Adrenal gland (tissue), 19 donors: ENCODE measurements at places on chromosomes 11 and 22. TPM values are rescaled to one million over a fixed set of nuclear protein-coding genes. Genes with fewer than 3 reads are reported as not detected.
A peak's percentile ranks its signal among the peaks of the same experiment; 100 is the strongest.

DNA sequence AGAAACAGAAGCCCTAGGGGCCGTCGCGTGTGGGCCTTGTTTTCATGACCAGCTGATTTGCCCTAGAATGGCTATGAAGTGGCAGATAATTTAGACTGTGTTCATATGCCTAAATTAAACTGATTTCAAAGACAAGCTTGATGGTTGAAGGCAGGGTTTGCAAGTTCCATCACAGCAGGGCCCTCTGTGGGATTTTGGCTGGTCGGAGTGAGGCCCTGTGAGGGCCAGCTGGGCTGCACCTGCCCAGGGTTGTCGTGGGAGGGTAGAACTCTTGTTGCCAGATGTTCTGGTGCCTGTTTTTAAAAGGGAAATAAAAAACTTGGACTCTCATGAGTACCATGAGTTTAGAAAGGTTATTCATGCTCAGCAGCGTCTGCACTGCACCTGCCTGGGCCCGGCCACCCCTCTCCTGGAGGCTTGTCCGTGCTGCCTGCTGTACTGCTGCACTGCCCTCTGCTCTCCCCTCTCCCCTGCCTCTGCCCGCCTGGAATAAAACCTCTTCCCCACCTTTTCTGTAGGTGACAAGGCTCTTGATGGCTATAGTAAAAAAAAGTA, 44.1 kb downstream of the AP2A2 start:
- no peak for DNase-seq

DNA sequence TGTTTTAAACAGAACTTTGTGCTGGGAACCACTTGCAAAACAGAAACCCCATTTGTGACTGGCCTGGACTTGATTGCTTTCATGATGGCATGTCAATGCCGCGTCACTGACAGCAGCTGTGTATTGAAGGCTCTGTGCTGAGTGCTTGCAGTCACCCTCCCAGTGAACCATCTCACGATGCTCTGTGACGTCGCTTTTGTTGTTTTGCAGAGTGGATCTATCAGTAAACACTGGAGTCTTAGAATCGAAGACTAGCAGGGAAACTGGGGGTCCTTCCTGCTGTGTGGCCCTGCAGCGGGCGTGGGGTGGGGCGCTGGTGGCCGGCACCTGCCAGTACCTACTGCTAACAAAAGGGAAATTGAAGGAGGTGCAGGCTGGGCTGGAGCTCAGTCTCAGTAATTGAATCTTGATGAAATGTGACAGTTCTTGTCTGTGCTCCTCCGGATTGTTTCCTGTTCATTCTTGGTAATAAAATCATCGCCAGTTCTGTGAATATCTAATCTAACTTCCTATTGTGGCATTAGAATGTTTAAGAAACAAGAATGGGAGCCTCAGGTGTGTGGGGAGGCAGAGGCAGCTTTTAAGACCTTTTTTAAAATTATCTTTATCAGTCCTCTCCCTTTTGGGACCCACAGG, 50.5 kb upstream of the PARVG start:
- DNase-seq = no peak

- DNase-seq = peak; percentile 74
Measured at GRCh38 chr11:10858439-10859325, 829 bp upstream of the ZBED5 start.

DNA sequence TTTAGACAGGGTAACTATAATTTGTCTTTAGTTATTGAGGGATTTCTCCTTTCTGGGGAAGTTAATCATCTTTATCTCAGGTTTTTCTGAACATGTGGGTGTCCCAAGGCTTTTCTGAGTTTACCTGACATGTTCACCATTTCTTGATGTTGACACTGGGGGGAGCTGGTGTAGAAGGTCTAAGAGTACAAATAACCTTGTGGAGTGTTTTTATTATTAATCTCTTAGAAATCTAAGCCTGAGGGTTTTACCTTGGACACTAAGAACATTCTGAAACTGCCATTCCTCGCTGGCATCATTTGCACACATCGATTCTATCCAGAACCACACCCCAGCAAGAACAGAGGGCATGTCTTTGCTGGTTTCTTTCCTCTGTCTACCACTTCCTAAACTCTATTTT, 15.6 kb upstream of the C11orf91 start:
- DNase-seq = no peak

- DNase-seq = no peak
Measured at GRCh38 chr22:37318364-37319109, 36.2 kb downstream of the CYTH4 start.

DNA sequence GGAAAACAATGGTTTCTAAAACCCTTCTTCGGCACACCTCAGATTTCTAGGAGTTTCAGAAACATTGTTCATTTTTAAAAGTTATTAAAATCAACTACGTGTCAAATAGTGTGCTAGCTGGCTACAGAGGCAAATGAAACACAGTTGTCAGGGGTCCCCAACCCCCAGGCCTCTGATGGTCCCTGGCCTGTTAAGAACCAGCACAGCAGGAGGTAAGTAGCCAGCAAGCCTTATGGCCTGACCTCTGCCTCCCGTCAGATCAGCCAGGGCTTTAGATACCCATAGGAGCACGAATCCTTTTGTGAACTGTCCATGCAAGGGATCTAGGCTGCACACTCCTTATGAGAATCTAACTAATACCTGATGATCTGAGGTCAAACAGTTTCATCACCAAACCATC, 648.2 kb downstream of the FAM181B start:
- DNase-seq = no peak

DNA sequence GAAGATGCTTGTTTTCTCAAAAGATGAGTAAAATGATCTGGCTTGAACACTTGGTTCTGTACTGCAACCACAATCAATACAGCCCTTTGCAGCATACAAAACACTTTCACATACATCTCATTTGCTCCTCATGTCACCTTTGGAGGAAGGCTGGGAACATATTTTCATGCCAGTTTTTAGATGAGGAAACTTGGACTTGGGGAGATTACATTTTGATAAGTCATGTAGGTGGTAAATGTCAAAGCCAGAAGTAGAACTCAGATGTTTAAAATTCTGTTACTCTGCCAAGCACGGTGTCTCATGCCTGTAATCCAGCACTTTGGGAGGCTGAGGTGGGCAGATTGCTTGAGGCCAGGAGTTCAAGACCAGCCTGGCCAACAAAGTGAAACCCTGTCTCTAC, 121.8 kb downstream of the MICAL2 start:
- no peak for DNase-seq

The PRR33 gene
- not detected for total RNA-seq

DNA sequence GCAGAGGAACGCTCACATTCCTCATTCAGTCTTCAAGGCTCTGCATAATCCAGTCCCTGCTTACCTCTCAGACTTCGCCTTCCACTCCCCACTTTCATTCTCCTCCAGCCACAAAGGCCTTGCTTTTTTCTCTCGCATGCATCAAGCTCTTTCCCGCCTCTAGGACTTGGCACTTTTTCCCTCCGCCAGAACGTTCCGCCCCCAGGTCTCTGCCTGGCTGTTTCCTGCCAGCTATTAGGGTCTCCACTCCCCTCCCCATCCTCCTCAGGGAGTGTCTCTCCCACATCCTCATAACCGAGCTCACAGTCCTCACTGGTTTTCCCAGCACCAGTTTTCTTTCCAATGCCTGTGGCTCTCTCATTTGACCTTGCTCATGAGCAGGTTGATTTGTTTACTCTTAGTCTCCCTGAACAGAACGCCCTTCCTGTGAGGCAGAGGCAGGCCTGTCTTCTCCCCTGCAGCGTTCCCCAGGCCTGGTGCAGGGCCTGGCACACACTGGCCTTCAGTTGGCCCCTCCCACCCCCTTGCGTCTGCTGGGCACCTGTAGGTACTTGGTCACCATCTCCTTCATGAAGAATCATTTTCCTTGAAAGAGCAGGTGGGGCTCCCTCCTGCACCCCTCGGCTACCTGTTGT, 75.2 kb downstream of the RTL6 start:
- no peak for DNase-seq

The CATSPER1 gene
- total RNA-seq = 0.41 TPM

GRCh38 chr11:122342089-122342744, 226.2 kb upstream of the BLID start:
- no peak for DNase-seq

The RAB3IL1 gene
- total RNA-seq = 20.8 TPM

DNA sequence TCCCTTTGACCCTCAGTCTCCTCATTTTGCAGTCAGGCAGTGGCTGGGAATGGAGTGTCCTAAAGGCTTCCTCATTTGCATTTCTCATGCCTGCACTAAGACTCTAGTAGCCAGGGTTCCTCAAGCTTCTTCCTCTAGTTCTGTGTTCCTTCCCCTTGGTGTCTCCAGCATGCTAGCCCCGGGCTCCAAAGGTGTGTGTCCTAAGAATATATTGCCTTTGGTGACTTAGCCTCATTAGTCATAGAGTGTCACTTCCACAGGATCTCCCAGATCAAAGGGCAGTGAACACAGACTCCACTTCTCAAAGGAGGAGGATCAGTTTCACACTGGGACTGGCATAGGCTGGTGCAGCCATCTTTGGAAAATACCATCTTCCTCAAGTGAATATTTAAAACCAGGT, 21.4 kb upstream of the ACER3 start:
- no peak for DNase-seq

The GLB1L3 gene
- total RNA-seq = 0.25 TPM

DNA sequence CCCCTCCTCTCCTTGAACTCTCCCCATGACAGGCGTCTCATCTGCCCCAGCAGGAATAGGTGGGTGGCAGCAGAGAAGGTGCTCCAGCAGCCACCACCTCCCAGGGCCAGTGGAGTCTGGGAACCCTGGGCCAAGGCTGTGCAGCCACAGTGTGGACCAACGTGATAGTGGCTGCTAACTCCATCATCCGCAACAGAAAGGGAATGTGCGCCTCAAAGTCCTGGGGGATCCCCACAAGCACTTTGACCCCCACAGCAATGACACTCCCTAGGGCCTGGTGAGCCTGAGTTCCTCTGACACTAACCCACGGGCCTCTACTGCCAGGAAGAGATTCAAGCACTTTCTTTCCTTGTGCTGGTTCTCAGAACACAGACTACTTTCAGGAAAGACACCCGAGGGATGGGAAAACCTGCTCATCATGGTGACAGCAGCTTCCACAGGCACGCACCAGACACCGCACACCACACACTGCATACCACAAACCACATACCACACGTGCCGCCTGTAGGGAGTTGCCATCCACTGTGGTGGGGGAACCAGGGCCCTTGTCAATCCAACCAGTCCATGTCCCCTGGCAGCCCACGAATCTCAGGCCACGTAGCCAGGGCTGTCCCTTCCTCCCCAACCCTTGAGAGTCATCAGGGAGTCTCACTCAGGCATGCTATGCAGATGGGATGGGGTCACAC, 3.4 kb upstream of the SLC25A1 start:
- no peak for DNase-seq

GRCh38 chr22:23772649-23773473, at the start of gene MMP11:
Gene MMP11 (plus strand): TSS chr22:23772849. CDS start chr22:23772871, 22 bp downstream.
- DNase-seq = no peak

GRCh38 chr11:64652586-64653387, 61.8 kb downstream of the SLC22A12 start:
- peak; percentile 90 for DNase-seq

DNA sequence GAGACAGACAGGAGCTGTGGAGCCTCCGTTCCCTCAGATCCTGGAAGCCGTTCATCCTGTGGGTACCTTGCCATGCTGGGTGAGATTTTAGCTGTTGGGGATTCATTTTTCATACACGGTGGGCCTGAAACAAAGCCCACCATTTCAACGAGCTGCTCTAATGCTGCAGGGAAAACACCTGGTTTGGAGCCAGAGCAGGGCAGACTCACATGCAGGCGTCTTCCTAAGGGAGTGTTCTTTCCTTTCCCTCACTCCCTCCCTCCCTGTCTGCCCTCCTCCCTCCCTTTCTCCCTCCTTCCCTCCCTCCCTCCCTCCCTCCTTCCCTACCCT, 52.5 kb downstream of the CD6 start:
- DNase-seq = no peak

The ARHGAP20 gene
- 1.6 TPM for total RNA-seq

The DAGLA gene
- 1.0 TPM for total RNA-seq

The MPPED1 gene
- total RNA-seq = 0.11 TPM

DNA sequence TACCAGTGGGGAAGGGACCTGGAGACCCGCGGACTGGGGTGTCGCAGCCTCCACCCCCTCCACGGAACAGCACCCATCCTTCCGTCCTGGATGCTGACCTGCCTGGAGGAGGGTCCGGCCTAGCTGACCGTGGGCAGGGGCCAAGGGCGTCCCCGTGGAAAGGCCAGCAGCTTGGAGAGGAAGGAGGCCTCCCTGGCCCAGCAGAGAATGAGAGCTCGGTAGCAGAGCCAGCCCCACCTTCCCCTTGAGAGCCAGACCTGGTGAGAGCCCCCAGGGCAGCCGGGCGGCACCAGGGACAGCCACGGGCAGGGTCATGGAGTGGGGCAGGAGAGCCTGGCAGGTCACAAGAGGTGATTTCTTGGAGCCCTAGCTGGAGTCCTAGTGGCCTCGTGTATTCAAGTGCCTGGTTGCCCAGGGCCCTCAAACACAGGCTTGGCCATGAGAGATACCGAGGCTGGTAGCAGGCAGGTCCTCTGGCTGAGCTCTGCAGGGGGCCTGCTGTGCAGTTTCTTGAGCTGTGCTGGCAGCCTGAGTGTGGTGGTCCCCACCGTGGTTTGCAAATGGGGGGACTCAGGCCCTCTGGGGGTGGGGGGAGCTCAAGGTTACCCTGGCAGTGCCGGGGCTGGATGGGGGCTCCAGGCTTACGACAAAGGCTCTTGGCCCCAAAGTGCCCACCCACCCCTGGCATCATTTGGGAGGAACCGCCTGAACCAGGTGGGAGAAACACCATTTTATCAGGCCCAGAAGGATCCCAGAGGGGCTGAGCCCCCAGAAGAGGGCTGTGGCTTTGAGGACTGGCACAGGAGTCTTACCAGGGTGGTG, 7.6 kb downstream of the TSPAN32 start:
- DNase-seq = no peak
